ENCODE measurements at places on chromosomes 1 and 21. TPM values are rescaled to one million over a fixed set of nuclear protein-coding genes. Genes with fewer than 3 reads are reported as not detected.
A peak's percentile ranks its signal among the peaks of the same experiment; 100 is the strongest.

- no peak for DNase-seq
Measured at GRCh38 chr1:225934711-225935110, 6.3 kb downstream of the LEFTY2 start.

CAPN8 gene
- total RNA-seq = not detected

HECTD3 gene
- 18.9 TPM for total RNA-seq

DNA sequence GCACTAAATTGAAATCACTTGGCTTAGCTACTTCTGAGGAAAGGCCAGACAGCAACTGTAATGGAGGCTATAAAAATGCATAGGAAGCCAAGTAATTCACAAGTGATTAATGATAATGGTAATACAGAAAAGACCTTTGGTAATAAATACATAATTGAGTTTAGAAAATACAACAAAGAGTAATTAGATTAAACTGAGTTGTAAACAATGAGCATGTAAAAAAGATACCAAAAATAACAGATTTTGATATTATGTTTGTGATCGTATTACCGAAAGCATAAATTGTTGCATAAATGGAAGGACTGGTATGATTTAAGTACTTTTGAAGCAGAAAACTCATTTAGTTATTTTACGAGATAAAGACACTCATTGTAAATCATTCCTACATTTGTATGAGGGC lies 556.7 kb upstream of the TMPRSS15 start:
- DNase-seq = no peak

GRCh38 chr1:159214149-159214760 lies 9.6 kb downstream of the ACKR1 start:
- peak; percentile 65 for DNase-seq

USH2A gene
- total RNA-seq = 0.33 TPM

- DNase-seq = no peak
Measured at GRCh38 chr1:67468066-67468718, 38.0 kb upstream of the SERBP1 start.

PGBD5 gene
- 2.3 TPM for total RNA-seq

LRRC7 gene
- total RNA-seq = 0.33 TPM

GALNT2 gene
- 153 TPM for total RNA-seq

LCE1D gene
- not detected for total RNA-seq

DNA sequence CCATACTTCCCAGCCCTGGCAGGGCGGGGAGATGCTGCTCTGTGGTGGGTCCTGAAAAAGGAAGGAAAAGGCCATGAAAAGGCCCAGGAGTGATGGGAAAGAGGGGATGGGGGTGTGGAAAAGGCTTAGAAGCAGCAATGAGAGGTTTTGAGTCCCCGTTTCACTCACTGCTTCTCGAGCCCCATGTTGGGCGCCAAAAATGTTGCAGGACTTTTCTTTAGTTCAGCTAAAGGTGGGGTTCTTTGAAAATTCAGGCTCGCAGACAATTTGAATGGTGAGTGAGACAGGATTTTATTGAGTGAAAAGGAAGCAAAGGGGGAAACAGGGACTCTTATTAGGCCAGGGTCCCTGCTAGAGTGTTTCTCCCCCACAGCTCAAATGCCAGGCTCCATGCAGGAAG lies 93.1 kb downstream of the MRPS6 start:
- no peak for DNase-seq

RNF223 gene
- 0.14 TPM for total RNA-seq

DNA sequence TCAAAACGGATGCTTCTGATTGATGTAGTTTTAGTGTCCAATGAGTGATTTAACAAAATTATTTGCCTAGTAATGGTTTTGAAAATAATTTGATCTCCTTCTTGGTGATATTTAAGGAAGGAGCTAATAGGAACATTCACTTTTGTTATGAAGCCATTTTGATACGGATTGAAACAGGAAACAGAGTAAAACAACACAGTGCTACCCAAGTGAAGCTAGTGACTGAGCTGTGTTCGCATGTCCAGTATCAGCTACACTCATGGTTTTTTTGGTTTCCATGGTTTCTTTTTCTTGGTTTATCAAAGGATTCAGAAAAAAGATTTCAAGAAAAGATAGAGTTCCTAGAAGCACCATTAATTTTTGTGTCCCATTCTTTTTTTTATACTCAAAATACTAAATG lies 40.1 kb upstream of the PLEKHO1 start:
- DNase-seq = no peak

DNA sequence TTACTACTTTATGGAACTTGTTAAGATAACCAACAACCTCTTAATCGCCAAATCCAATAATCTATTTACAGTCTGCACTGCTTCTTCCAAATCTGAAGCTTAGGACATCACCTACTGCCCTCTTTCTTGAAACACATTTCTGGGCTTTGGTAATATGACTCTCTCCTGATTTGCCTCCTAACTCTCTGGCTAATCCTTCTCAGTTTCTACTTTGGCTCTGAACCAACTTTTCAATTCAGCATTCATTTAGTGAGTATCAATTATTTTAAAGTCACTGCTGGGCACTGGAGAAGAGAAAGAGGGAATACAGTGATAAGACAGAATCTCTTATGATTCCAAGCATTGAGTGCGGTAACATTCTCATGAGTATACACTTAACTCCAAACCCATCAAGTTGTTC lies 275.0 kb downstream of the AKT3 start:
- DNase-seq = no peak

DNA sequence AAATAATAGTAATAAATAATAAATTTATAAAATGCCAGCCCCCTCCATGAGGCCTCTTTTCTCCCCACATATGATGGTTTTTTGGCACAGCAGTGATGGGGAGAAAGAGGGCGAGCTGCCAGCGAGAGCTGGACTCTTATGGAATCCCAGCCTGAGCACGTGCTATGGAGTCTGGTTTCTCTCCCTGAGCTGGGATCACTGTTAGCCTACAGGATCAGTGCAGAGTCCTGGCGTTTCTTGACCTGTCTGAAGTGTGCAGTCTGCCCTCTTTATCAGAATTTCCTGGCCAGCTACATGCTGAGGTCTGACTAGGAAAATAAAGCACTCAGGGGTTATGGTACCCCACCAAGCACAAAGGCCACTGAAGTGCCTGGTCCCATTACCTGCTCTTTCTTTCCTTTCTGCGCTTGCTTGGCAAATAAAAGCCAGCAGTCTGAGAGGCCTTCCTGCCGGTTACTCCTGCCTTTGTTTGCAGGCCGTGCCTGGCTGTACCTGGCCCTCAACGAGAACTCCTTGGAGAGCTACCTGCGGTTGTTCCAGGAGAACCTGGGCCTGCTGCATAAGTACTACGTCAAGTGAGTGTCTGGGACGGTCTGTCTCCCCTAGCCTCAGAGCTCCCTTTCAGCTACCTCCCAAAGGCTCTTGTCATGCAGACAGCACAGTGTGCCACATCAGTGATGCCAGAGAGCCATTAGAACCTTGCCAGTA lies 18.5 kb upstream of the SLC25A34 start:
- no peak for DNase-seq

DNA sequence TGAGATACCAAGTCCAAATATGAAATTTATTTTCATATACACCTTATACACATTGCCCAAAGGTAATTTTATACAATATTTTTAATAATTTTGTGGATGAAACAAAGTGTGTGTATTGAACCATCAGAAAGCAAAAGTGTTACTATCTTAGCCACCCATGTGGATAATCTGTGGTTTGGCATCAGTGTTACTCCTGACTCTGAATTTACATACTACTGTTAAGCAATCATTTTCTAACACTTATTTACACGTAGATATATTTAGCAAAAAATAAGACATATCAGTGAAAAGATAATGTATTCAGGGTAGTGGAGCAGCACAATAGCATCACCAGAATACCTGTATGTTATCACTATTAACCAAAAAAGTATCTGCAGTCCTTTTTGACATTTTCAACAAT lies 23.8 kb downstream of the DENND2D start:
- no peak for DNase-seq

ELOVL1 gene
- 12.8 TPM for total RNA-seq

DNA sequence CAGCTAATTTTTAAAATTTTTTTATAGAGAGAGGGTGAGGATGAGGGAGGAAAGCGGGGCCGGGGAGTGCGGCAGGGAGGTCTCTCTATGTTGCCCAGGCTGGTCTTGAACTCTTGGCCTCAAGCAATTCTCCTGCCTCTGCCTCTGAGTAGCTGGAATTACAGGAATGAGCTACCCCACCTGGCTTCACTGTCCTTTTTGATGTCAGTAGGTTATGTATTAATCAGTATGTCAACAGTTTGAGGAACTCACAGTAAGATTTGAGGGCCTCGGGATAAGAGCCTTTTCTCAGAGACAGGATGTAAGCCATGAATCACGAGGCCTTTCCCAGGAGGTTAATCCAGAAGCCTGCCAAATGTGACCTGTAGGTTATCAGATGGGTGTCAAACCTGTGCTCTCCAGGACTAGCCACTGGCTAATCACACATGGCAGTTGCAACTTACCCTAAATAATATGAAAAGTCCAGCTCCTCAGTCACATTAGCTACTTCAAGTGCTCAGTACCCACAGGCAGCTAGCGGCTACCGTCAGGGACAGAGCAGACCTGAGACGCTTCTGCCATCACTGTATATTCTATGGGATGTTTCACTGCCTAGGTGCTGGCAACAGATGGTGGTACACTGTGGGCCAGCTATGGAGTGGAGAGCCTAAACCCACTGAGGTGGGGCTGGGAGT lies 33.1 kb downstream of the TRIM67 start:
- DNase-seq = no peak

GRCh38 chr1:97050506-97050905 lies 328.9 kb downstream of the PTBP2 start:
- no peak for DNase-seq

RER1 gene
- total RNA-seq = 78.8 TPM

DNA sequence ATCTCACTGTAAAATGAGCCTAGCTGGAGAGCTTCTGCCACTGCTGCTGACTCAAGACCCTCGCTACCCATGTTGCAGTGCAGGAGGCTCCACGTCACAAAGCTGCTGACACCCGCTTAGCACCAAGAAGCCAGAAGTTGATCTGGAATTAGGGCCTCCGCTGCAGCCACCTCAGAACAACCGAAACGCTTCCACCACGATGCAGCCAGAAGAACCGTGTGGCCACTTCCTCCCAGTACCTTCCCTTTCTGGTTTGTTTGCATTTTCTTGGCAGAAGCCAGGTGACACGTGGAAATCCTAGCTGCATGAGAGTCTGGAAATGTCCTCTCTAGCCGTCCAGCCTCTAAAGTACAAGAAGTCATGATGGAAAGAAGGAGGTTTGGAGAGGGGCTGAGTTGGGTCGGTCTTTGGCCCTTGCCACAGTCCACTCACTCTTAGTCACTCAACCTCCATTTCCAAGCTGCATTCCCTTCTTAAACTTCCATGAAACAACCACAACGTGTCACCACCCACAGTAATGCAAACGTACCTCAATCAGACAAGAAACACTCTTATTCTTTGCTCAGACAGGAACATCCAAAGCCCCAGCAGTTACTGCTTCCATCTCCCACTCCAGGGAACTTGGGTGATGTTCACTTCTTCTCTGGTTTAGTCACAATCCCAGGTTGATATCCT lies 10.0 kb upstream of the CDA start:
- no peak for DNase-seq

AKNAD1 gene
- not detected for total RNA-seq

DNA sequence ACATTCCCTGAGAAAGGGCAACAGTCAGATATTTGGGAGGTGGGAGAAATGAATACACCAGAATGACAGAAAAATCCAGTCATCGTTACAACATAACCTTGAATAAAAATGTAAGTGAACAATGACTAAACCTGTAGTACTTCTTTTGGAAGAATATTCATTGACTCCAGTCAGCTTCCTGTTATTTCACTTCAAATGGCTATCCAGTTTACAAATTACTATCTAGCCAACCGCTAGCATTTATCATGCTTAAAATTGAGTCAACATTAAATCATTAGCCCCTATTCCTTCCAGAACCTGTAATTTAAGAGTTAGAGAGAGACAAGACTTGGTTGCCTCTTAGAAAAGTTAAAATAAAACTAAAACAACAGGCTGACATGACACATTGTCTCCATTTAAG lies 33.6 kb downstream of the WLS start:
- no peak for DNase-seq

TRIM63 gene
- not detected for total RNA-seq

DNA sequence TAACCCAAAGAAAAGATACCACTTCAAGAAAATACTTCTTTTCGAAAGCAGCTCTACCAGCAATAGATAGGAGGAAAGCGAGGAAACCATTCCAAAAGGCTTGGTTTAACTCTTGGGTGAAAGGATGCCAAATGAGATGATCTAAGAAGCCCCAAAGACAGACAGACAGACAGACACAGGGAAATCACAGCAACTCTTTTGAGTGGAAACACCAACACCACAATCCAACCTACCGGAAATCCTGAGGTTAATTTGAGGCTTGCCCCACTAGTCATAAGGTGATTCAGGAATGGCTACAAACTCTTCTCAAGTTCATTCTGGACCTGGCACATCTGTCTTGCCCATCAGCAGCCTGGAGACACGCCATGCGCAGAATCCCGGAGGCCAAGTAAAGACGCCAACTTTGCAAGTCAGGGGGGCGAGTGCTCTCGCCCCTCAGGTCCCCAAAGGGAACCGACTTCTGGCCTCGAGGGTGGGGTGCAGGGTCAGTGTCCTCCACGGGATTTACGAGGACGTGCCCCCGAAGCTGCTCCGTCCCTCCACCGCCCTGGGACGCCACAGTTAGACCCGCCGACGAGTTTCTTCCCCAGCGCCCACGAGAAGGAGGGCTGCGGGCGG lies 778 bp downstream of the EVI5 start:
- DNase-seq = peak; percentile 43

GRCh38 chr1:178575611-178576361 lies 62.9 kb downstream of the TEX35 start:
- DNase-seq = no peak

DNA sequence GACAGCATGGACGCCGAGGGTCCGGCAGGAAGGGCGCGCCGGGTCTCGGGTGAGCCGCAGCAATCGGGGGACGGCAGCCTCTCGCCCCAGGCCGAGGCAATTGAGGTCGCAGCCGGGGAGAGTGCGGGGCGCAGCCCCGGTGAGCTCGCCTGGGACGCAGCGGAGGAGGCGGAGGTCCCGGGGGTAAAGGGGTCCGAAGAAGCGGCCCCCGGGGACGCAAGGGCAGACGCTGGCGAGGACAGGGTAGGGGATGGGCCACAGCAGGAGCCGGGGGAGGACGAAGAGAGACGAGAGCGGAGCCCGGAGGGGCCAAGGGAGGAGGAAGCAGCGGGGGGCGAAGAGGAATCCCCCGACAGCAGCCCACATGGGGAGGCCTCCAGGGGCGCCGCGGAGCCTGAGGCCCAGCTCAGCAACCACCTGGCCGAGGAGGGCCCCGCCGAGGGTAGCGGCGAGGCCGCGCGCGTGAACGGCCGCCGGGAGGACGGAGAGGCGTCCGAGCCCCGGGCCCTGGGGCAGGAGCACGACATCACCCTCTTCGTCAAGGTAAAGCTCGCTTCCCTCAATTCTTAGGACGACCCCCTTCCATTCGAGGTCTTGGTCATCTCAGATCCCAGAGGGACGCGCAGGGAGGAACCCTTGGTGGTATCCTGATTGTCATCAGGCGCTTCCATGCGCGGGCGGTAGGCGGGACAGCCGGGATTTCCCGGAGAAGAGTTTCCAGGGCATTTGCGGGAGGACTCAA lies 1.6 kb downstream of the CLIC6 start:
- DNase-seq = no peak

All from liver (tissue), 10 donors.